ENCODE measurements at places on chromosomes 3 and 15. TPM values are rescaled to one million over a fixed set of nuclear protein-coding genes. Genes with fewer than 3 reads are reported as not detected.

The KCNMB2 gene
- total RNA-seq: not detected

The CCDC80 gene
- 63.4 TPM for total RNA-seq

The CFAP20DC gene
- 2.3 TPM for total RNA-seq

The CCNB2 gene
- 97.1 TPM for total RNA-seq

The ZKSCAN7 gene
- not detected for total RNA-seq

The INSYN1 gene
- total RNA-seq: 1.5 TPM

The CYP1A1 gene
- 1.6 TPM for total RNA-seq

The LNP1 gene
- 0.77 TPM for total RNA-seq

The MTFMT gene
- 25.7 TPM for total RNA-seq

The GAP43 gene
- not detected for total RNA-seq

The TMOD2 gene
- 1.7 TPM for total RNA-seq

The AADAC gene
- 16.4 TPM for total RNA-seq

The ERICH6 gene
- not detected for total RNA-seq

The MKRN2OS gene
- not detected for total RNA-seq

The AADACL2 gene
- not detected for total RNA-seq

The SERPINI2 gene
- total RNA-seq: not detected

The NOX5 gene
- total RNA-seq: 0.24 TPM

The KBTBD12 gene
- not detected for total RNA-seq

The MUSTN1 gene
- total RNA-seq: not detected

The CYP1A2 gene
- total RNA-seq: not detected

The GP5 gene
- total RNA-seq: not detected

The ETV5 gene
- total RNA-seq: 30.2 TPM

The RLBP1 gene
- not detected for total RNA-seq

All from A549 treated with CORT108297 at 1 μM for 4 hours (cell line).